ENCODE measurements at places on chromosomes 6 and 20. TPM values are rescaled to one million over a fixed set of nuclear protein-coding genes. Genes with fewer than 3 reads are reported as not detected.

Gene SIGLEC1
- 51.9 TPM for total RNA-seq

DNA sequence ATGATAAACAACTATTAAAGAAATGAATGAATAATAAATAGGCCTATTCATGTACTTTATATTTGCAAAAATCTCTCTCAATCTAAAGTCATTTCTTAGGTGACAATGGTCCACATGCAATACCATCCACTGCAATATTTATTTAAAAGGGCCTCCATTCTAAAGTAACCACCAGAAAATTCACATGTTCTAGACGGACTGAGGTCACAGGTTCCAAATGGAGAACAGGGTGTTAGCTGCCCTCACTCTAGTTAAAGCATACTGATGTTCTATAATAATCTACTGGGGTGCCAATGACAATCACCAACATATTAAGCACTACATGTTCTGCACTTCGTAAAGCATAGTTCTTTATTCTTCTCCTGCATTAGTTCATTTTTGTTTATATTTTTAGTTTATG, 1.2 kb downstream of the HBS1L start:
- DNase-seq, result no peak

- DNase-seq, result no peak
Measured at GRCh38 chr20:25532015-25532751, 53.1 kb downstream of the NINL start.

Gene LHFPL5
- total RNA-seq, result not detected

DNA sequence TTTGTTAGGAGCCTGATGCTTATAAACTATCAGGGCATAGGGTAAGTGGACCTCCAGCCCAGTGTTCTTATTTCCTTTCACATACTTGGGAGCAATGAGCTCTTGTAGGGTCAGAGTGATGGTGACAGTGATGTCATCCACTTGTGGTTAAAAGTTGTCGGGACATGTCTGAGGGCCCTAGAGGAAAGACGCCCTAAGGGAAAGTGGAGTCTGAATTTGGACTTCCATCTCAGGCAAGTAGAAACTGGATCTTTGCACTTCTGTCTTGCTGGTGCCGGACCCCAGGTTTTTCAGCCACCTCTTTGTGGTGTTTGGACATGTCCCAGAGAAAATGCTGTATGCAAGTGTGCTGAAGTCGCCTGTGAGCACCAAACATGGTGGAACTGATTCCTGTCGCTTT, 900.5 kb downstream of the C6orf118 start:
- DNase-seq, result no peak

DNA sequence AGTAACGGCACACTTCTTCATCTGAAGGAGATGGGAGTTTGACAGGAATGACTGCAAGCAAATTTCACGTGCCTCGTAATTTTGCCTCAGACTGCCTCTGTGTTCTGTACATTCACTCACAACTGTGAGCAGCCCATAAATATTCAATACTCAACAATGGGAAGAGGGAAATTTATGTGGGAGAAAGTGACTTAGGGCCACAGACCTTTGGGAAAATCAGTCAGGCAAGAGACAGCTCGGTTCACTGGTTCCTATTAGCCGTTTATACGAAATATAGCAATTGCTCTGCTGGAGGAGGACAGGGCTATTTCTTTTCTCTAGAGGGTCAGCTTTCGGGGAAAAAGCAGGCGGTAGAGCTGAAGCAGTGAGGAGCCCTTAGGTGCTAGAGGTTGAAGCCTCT, 28.0 kb downstream of the OPN5 start:
- no peak for DNase-seq

GRCh38 chr6:143878272-143878760, 14.0 kb downstream of the ZC2HC1B start:
- no peak for DNase-seq

GRCh38 chr20:62201173-62202082, 18.6 kb downstream of the MTG2 start:
- peak; percentile 24 for DNase-seq

Gene RFX6
- not detected for total RNA-seq

- DNase-seq, result no peak
Measured at GRCh38 chr6:74969591-74970267, 236.1 kb downstream of the COL12A1 start.

GRCh38 chr6:26064619-26065257, 22.5 kb upstream of the HFE start:
- no peak for DNase-seq

DNA sequence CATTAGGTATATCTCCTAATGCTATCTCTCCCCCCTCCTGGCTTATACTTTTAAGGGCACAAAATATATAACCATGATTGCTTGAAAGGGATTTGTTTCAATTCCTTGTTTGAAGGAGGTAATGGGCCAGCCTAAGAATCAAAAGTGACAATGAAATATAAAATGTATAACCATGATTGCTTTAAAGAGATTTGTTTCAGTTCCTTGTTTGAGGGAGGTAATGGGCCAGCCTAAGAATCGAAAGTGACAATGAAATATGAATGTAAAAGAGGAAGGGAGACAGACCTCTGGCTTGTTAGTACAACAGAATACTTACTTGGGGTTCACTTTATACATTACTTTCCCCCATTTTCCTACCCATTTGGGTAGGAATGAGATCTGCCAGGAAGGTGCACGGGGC, 55.5 kb downstream of the FOXC1 start:
- DNase-seq, result no peak

DNA sequence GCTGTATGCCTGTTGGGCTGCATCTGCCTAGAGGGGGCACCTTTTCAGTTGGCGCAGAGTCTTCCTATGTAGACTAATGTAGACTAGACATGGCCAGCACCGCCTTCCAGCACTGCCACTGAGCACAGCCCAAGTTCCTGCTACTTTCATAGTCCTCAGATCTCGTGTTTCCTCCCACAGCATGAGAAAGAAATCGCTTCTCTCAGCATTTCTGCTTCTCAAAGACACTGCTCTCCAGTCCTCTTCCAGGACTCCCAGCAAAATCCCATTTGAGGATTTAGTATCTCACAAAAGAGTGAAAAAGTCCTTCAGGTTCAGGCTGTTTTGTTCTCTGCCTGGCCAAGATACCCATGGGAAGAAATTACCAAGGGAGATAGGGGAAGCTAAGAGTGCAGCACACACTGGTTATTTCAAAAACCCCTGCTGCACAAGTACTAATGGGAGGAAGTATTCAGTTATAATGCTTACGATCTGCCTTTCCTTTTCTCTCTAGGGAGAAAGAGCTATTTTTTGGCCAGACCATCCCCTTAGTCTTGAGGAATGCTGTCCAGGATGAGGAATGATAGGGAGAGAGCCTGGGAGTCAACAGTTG, 35.7 kb downstream of the OGFRL1 start:
- peak; percentile 17 for DNase-seq

DNA sequence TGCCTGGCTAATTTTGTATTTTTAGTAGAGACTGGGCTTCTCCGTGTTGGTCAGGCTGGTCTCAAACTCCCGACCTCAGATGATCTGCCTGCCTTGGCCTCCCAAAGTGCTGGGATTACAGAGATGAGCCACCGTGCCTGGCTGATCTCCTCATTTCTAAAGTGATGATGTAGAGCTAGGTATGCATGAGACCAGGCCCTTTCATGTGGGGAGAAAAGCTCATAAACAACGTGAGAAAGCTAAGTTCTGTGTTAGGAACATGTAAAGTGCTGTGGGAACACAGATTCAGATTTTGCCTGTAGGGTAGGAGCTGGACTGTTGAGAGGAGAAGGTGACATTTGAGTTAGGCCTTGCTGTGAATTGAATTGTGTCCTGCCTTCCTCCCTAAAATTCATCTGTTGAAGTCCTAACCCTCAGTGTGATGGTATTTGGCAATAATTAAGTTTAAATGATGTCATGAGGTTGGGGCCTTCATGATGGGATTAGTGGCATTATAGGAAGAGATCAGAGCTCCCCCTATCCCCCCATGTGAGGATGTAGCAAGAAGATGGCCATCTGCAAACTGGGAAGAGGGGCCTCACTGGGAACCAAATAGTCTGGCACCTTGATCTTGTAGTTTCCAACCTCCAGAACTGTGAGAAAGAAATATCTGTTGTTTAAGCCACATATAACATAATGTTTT, 49.2 kb downstream of the SCAND1 start:
- DNase-seq, result no peak

DNA sequence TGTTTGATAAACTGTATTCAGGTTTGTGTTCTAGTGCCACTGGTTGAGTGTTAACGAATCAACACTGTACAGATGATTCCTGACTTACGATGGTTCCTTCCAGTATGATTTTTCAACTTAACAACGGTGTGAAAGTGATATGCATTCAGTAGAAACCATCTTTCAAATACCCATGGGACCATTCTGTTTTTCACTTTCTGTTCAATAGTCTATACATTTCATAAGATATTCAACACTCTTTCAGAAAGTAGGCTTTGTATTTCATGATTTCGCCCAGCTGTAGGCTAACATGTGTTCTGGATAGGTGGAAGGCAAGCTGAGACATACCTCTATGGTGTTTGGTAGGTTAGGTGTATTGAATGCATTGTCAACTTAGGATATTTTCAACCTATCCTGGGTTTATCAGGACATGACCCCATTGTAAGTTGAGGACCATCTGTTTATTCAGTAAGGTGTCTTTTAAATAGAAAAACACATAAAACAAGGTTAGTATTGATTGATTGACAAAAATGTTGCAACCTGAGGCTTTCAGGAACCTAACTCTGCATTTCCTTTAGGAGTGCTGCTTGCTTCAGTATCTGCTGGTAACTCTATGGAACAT, 32.3 kb downstream of the SYNJ2 start:
- DNase-seq, result no peak

Gene LAMP5
- total RNA-seq, result not detected

Gene TRMT6
- total RNA-seq, result 12.0 TPM

GRCh38 chr6:99613705-99614429, 7.2 kb downstream of the PRDM13 start:
- DNase-seq, result no peak

Gene HTR1E
- not detected for total RNA-seq

DNA sequence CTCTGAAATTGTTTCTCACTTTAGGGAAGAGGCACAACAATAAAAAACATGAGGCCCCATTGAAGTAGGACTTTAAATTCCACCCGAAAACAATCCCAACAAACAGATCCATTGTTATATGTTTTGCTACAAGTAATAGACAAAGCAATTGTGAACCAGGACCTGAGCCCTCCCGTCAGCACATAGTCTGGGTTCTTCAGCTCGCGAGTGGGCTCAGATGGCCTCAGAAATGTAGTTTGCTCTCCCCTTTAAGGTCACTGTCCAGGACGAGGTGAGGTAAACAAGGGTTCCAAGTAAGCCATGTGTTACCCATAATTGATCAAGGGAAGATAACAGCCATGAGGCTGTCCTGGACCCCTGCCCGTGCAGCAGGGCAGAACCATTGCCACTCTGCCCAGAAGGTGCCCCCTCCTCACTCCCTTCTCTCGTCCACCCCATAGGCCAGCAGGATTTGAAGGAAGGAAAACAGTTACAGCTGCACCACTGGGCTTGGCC, 160.1 kb upstream of the QKI start:
- DNase-seq, result no peak

Gene ULBP1
- 0.25 TPM for total RNA-seq

- DNase-seq, result no peak
Measured at GRCh38 chr6:54850114-54850513, 3.5 kb downstream of the FAM83B start.

GRCh38 chr6:156599978-156600590, 177.1 kb upstream of the ARID1B start:
- DNase-seq, result no peak

DNA sequence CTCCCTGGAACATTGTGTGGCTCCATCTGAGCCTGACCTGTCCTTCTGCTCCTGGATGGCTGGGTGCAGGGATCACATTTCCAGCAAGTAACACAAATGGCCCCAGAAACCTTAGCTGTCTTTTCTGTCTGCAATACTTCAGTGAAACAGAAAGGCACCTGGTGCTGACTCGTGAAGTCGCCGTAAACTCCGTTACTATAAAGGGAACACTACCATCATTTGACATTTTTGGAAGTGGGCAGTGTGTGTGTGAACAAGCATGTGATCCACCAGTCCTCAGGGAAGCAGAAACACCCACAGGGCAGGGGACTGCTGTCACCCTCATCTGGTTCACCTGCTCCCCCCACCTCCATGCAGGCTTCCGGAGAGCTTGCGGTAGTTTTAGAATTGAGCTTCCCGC, 23.9 kb downstream of the SERPINB6 start:
- DNase-seq, result no peak

Gene PI16
- 12.1 TPM for total RNA-seq

- DNase-seq, result no peak
Measured at GRCh38 chr20:36676701-36677421, 30.9 kb upstream of the SLA2 start.

Gene HAO1
- not detected for total RNA-seq

GRCh38 chr6:152129691-152130151, 322.2 kb downstream of the ESR1 start:
- DNase-seq, result no peak

DNA sequence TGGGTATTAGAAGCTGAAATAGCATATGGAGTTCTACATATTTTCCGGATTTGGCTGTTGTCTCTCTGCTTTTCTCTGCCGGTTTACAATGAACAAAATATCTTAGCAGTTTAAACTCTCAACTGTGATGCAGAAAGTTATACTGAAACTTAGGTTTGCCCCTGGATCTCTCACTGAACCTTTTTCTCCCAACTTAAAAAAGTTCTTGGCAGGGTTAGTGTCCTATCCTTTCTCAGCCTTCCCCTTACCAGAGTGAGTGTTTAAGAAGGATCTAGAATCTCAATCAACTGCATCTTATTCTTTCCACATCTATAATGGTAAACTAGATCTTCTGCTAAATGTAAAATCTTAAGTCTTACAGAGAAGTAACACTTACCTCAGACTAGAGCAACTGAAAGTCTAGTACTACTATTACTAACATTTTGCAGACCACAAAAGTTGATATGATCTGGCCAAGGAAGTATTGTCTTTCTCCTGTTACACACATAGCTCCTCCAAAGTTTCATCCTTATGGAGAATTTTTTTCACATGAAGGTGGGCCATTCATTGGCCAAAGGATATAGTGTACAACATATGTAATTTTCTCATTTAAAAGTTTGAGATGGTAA, 392.3 kb upstream of the RUNX2 start:
- DNase-seq, result no peak

GRCh38 chr6:107603006-107603370, 113.1 kb downstream of the SOBP start:
- no peak for DNase-seq

Gene CST4
- total RNA-seq, result not detected

GRCh38 chr6:9250852-9251251, 815.5 kb upstream of the SLC35B3 start:
- peak; percentile 26 for DNase-seq

DNA sequence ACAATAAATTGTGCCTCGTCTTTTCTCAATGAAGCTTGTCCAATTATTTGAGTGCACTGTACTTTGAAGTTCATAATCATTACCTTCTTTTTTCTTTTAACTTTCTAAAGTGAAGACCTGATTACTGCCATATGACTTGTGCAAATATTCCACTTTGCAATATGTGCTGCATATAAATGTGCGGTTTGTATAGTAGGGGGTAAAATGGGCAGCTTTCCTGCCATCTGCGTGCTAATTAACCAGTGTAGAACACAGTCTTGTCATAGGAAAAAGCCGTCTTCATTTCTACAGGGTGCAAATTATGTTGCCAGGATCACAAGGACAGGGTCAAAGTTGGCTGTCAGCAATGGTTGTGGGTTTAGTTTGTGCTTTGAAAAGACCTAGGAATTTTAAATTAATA, 397.0 kb downstream of the NKAIN2 start:
- no peak for DNase-seq

Gene UNC5CL
- 0.54 TPM for total RNA-seq

GRCh38 chr20:62858058-62858830, 3.4 kb downstream of the TCFL5 start:
- no peak for DNase-seq

Gene MOXD1
- total RNA-seq, result 4.1 TPM

- DNase-seq, result no peak
Measured at GRCh38 chr6:140773276-140773675, 1359.4 kb upstream of the GJE1 start.

Gene ARMC2
- total RNA-seq, result 16.5 TPM

- DNase-seq, result no peak
Measured at GRCh38 chr6:23655525-23655924, 470.5 kb upstream of the NRSN1 start.

All from heart left ventricle (tissue), 16 donors.